SJSA1 (cell line): ENCODE measurements at places on chromosomes 7 and 10. TPM values are rescaled to one million over a fixed set of nuclear protein-coding genes. Genes with fewer than 3 reads are reported as not detected.

DNA sequence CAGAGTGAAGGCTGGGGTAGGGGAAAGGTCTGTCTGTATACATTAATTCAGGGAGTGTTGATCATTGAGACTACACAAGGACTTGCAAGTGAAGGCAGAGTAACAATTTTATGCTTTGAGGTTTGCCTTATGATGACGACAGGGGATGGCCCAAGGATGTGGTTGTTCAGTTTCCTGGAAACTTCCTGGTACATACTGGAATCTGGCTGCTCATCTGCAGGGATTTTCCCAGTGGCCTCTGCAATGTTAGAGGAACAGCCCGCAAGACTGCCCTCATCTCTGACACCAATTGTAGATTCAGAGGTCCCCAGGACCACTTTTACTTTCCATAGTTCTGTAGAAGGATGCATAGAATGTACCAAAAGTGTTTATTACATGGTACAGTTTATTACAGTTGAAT, 189.6 kb downstream of the TMEM178B start:
- H3K36me3 ChIP-seq = no peaks in the 10 kb centered on the region
- DNase-seq = no peak
- H3K4me1 ChIP-seq = no peaks in the 10 kb centered on the region
- no peak overlapping the region for H3K4me3 ChIP-seq
- H3K27ac ChIP-seq = no peak overlapping the region

Gene PRLHR
- not detected in 2 replicates for total RNA-seq

GRCh38 chr7:57821438-57822382, 371.7 kb downstream of the ZNF716 start:
- H3K4me3 ChIP-seq = no peak overlapping the region
- H3K4me1 ChIP-seq = no peaks in the 10 kb centered on the region
- no peak overlapping the region for H3K27ac ChIP-seq
- no peaks in the 10 kb centered on the region for H3K36me3 ChIP-seq
- DNase-seq = no peak

- no peak overlapping the region for H3K4me3 ChIP-seq
- H3K36me3 ChIP-seq = 0 out of 2 replicates have a peak, but pooled peaks cover 2% of the 10 kb centered on the region
- no peak overlapping the region for H3K27ac ChIP-seq
- no peak for DNase-seq
These were observed 2.9 kb upstream of the SGCE start for GRCh38 chr7:94658826-94659225.

- peaks cover 3% of the 10 kb centered on the region for H3K4me1 ChIP-seq
- DNase-seq = no peak
- no peaks in the 10 kb centered on the region for H3K36me3 ChIP-seq
These were observed 75.3 kb downstream of the JMJD1C start for GRCh38 chr10:63390521-63390920.

Gene FAM24B
- 5.2 and 11.7 TPM in 2 replicates for total RNA-seq

GRCh38 chr10:56973766-56974165, 612.7 kb upstream of the ZWINT start:
- no peak for DNase-seq
- no peaks in the 10 kb centered on the region for H3K27me3 ChIP-seq
- H3K27ac ChIP-seq = no peak overlapping the region
- H3K36me3 ChIP-seq = no peaks in the 10 kb centered on the region
